NCI-H524 (cell line): ENCODE measurements at places on chromosomes 1 and 21.

- no peak for DNase-seq
These were observed 3.6 kb upstream of the SPRR3 start for GRCh38 chr1:152997901-152998300.

DNA sequence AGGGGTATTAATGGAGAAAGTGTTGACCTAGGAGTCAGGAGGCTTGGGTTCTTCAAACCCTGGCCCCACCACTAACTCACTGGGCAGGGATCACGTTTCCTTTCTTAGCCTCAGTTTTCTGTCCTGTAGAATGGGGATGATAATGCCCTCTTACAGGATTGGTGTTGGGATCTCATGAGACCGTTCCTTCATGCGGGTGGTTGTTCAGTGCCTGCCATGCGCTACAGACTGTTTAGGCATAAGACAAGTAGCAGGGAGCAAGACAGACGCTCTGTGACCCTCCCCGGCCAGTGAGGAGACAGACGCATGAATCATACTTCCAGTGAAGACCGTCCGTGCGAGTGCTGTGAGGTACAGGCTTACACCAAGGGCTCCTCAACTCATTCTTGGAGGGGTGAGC is 81.7 kb downstream of the MAN1C1 start:
- no peak for DNase-seq

GRCh38 chr1:3019516-3020051 is 1.7 kb upstream of the ACTRT2 start:
- no peak for DNase-seq

DNA sequence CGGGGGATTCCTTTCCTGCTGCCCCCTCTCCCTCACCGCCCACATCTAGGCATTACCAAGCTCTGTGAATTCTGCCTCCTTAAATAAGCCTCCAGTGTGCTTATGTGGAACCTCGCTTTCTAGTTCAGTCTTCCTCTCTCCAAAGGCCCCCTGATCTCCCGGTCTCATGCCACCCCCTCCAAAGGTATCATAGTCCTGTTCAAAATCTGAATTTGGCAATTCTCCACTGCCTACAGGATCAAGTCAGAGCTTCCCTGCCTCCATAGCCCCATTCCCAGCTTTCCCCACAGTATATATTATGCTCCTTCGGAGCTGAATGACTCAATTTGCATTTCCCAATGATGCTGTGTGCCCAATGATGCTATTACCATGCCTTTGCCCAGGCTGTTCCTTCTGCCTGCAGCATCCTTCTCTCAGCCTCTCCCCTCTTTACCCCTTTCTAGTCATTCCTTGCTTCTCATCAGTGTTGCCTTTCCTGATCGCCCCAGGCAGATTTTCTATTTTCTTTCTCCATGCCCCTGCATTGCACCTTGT is 1.7 kb downstream of the AZIN2 start:
- DNase-seq, result no peak
